GM12878 (cell line): ENCODE measurements at places on chromosomes 12 and 14. TPM values are rescaled to one million over a fixed set of nuclear protein-coding genes. Genes with fewer than 3 reads are reported as not detected.
A peak's percentile ranks its signal among the peaks of the same experiment; 100 is the strongest.

PRH2 gene
- not detected in 2 replicates for total RNA-seq

HAL gene
- total RNA-seq, result 0.11 and 0.18 TPM in 2 replicates

SMCO2 gene
- total RNA-seq, result 0.27 and 1.0 TPM in 2 replicates

FAM90A1 gene
- 0.62 and 0.66 TPM in 2 replicates for total RNA-seq

CD27 gene
- total RNA-seq, result 116 and 117 TPM in 2 replicates

CCDC177 gene
- total RNA-seq, result not detected in 2 replicates

OR10G3 gene
- not detected in 2 replicates for total RNA-seq

ZNF384 gene
- total RNA-seq, result 49.3 and 53.8 TPM in 2 replicates

SIX6 gene
- total RNA-seq, result not detected in 2 replicates

OVCH1 gene
- not detected in 2 replicates for total RNA-seq

CPNE6 gene
- 0.13 and 0.18 TPM in 2 replicates for total RNA-seq

NKX2-1 gene
- not detected in 2 replicates for total RNA-seq

RPGRIP1 gene
- total RNA-seq, result 0.44 TPM in 1 of 2 replicates, not detected in the other

MGST1 gene
- total RNA-seq, result 67.0 and 71.3 TPM in 2 replicates

GLS2 gene
- 3.4 and 3.7 TPM in 2 replicates for total RNA-seq

- DNase-seq, result peak; percentile 3
These were observed 26.4 kb downstream of the GLIPR1L1 start for GRCh38 chr12:75360920-75361319.

DNA sequence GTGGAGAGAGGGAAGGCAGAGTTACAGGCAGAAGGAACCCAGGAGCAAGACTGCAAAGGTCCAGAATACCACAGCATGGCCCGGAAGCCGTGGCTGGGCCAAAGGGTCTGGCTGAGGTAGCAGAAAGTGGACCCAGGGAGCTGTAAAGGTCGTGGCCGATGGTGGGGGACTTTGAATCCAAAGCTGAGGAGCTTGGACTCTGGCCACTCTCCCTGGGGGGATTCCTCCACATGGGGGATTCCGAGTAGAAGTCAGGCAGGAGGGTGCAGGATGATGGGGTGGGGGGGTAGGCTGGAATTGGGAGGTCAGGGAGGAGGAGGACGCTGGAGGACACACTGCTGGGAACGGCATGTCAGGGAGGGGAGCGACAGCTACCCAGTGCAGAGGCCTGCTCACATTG is 125.2 kb downstream of the GCH1 start:
- no peak for DNase-seq

GRCh38 chr12:12818701-12819100 is 5.6 kb downstream of the DDX47 start:
- DNase-seq, result no peak

DNA sequence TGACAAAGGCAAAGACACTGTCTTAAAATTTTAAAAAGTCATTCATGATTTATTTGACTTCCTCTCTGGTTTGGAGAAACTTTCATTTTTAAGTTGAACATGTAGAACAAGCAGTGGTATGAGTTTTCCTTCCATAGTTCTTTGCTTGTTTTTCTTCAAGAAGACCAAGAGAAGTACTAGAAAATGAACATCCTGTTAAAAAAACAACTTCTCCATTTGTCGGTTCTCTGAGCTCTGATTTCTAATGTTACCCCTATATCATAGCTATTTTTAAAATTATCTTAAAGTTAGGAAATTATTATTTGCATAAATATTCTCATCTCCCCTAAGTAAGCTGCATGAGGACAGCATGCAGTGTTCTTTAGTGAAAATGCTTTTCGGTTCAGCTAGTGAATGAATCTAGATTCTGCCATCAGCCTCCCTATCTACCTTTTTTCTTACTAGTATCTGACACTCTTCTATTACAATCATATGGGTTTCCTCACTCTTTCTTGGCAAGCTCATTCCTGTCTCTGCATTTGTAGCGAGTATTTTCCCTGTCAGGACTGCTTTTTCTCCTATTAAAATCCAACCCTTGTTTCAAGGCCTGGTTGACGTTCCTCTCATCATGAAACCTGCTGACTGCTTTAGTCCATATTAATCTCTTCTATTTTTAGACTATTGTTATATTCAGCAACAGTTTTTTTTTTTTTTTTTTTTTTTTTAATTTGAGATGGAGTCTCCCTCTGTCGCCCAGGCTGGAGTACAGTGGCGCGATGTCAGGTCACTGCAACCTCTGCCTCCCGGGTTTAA is 15.8 kb downstream of the DIP2B start:
- no peak for DNase-seq

DNA sequence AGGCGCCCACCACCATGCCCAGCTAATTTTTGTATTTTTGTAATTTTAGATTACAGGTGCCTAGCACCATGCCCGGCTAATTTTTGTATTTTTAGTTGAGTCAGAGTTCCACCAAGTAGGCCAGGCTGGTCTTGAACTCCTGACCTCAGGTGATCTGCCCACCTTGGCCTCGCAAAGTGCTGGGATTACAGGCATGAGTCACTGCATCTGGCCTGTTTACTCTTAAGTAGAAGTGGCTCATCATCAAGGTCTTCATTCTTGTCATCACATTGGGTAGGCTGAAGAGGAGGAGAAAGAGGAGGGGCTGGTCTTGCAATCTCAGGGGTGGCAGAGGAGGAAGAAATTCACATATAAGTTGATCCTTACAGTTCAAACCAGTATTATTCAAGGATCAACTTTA is 152.4 kb upstream of the ATP2B1 start:
- no peak for DNase-seq

DNA sequence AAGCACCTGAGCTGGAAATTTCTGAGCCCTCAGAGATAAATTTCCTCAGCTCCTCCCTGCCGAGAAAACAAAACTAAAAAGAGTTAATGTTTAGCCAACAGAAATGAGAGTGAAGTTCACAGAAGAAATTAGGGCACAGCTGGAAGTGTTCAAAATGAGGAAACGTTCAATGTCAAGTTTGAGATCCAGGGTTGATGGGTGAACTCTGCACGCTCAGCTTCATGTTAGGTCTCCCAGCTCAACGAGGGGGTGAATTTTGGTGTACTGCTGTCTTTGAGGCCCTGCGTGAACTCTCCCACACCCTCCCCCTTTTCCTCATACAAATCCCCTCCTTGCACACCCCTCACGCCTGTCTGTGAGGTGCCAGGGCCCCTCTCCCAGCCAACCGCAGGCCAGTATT is 13.3 kb upstream of the OAS3 start:
- DNase-seq, result peak; percentile 36

- no peak for DNase-seq
These were observed 19.9 kb upstream of the MDM1 start for GRCh38 chr12:68352067-68352466.

- DNase-seq, result no peak
These were observed at the start of gene ELK3 for GRCh38 chr12:96193725-96194575. ELK3 (plus strand) TSS chr12:96194375.

GRCh38 chr12:69630191-69630590 is 19.5 kb upstream of the LRRC10 start:
- DNase-seq, result no peak

GRCh38 chr14:96409701-96410100 is 17.8 kb downstream of the AK7 start:
- DNase-seq, result no peak

DNA sequence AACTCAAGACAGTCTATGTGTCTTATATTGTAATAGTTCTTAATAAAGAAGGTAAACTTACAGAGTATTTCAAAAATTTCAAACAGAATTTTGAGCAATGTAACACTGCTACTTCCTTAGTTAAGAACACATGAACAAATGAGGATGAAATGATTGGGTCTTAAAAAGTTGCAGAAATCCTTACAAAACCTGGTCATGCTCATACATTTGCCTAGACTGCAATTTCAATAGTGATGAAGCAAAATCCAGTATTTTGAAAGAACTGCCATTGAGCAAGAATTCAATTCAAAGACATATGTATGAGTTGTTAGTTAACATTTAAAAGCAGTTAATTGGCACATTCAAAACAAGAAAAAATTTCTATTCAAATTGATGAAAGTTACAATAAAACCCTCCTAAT is 17.8 kb upstream of the HIF1A start:
- no peak for DNase-seq

DNA sequence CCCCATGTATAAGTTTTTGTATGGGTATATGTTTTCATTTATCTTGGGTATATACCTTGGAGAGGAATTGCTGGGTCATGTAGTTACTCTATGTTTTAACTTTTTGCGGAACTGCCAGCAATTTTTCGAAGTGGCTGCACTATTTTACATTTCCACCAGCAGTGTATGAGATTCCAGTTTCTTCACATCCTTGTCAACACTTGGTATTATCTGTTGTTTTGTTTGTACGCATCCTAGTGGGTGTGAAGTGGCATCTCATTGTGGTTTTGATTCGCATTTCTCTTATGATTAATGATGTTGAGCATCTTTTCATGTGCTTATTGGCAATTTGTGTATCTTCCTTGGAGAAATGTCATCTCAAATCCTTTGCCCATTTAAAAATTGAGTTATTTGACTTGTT is 6.9 kb downstream of the ANKRD13A start:
- no peak for DNase-seq

- DNase-seq, result no peak
These were observed 19.1 kb upstream of the DCP1B start for GRCh38 chr12:2023365-2023764.

GRCh38 chr12:120194226-120194533 is 335 bp downstream of the GCN1 start:
- DNase-seq, result no peak

DNA sequence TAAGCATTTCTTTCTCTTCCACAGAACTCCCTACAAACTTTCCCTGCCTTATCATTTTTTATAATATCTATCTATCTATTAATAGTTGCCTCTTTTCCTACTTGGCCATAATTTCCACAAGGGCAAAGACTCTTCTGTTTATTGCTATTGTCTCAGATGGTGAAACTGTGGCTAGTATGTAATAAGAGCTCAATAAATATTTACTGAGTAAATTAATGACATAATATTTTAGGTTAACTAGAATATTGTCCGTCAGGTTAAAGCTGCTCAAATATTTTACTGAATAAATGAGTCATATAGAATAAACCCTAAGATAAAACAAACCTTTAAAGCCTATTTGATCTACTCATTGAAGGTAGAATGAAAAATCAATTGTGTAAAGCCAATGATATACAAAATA is 240.5 kb downstream of the PPFIA2 start:
- no peak for DNase-seq

- DNase-seq, result no peak
These were observed 455.1 kb downstream of the BTG1 start for GRCh38 chr12:91690531-91690930.

GRCh38 chr12:121713257-121713777 is 765 bp downstream of the TMEM120B start:
- DNase-seq, result no peak

DNA sequence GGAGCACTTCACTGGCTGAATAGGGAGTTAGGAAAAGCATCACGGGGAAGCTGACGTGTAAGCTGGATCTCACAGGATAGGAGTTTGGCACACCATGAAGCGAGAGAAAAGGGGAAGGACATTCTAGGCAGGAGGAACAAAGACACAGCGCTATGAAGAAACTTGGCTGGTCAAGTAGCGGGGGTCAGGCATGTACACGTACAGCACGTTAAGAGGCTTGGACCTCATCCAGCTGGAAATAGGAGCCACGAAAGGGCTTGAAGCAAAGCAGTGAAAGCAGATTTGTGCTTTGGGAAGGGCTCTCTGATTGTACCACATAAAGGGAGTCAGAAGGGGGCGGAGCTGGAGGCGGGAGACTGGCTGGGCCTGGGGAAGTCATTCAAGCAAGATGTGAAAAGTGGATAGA is 19.6 kb upstream of the GALNT8 start:
- DNase-seq, result no peak

DNA sequence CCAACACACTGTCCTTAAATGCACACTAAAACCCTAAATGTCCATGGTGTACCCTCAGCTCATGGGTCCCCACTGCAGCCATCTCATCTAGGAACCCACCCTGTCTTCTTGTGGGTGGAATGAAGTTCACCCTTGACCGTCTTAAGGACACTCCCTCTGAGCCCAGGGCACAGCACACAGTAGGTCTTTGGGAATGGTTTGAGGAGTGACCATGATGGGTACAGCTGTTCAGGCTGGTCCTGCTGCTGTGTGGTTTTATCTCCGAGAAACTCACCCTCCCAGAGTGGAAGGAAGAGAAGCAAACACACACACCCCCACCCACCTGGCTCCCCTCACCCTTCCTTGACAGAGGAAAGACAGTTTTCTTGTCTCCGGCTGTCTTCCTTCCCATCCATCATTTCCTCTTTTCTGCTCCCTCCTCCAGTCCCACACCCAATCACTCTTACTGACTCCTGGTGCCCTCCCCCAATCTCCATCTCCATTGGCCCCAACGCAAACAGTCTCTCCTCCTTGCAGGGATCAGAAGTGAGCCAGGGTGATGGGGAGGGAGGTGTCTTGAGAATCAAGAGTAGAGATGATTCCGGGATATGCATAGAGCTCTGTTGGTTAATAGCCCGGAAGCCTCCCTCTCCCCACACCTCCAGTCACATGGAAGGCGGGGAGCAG is 105.9 kb upstream of the LHX5 start:
- no peak for DNase-seq

- peak; percentile 16 for DNase-seq
These were observed 4.3 kb upstream of the CD9 start for GRCh38 chr12:6195665-6196535.

DNA sequence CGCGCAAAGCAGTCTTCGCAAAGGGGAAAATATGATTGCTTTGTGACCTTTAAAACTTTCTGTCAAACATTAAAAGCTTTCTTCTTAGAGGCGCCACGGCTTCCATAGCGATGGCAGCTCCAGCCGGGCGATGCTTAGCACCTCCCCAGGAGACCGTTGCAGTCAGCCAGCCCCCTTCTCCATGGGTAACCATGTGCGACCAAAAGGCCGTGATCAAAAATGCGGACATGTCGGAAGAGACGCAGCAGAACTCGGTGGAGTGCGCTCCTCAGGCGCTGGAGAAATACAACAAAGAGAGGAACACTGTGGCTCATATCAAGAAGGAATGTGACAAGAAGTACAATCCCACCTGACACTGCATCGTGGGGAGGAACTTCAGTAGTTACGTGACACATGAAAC is 12.7 kb upstream of the STON2 start:
- no peak for DNase-seq

- no peak for DNase-seq
These were observed 69.2 kb upstream of the ATXN7L3B start for GRCh38 chr12:74468401-74468800.

- no peak for DNase-seq
These were observed 75.6 kb downstream of the GRIN2B start for GRCh38 chr12:13905794-13906193.

GRCh38 chr14:23013054-23013748 is 3.3 kb upstream of the C14orf93 start:
- DNase-seq, result no peak
